ENCODE measurements at places on chromosomes 7 and 10.

DNA sequence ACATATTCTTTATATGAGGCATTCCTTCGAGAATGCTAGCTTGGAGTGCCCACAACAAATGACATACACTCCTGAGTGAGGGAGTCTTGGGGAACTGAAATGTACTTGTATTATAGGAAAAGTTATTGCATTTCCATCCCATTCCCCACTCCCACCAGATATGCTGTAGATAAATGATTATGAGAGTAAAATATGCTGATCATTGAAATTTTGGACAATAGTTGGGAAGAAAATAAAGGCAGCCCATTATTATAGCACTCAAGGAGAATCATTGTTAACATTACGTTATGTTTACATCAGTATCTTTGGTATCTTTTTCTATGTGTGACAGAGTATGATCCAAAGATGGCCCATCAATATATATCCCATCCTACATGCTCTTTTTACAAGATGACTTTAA is 194.4 kb downstream of the GATA3 start:
- no peak for DNase-seq

- no peak for DNase-seq
These were observed 22.8 kb downstream of the DNAJC1 start for GRCh38 chr10:21980691-21981090.

GRCh38 chr7:146185844-146186243 is 69.2 kb downstream of the CNTNAP2 start:
- DNase-seq: no peak

DNA sequence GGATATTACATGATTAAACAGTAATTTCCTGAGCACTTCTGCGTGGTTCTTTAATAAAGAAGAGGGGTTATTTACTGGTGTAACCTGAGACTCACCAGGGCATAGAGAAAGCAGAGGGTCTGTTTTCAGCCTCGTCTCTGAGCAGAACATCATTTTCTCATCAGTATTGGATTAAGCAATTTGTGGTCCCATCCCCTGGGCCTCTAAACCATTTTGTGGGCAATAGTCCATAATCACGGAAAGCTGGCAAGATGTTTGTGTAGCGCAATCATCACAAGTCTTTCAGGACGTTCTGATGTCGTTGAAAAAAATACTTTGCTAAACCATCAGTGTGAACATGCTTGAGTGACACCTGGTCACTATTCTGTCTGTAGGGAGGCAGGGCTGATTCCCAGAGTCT is 37.1 kb upstream of the SEC61G start:
- no peak for DNase-seq

GRCh38 chr7:29300026-29300480 is 105.5 kb downstream of the CHN2 start:
- no peak for DNase-seq

DNA sequence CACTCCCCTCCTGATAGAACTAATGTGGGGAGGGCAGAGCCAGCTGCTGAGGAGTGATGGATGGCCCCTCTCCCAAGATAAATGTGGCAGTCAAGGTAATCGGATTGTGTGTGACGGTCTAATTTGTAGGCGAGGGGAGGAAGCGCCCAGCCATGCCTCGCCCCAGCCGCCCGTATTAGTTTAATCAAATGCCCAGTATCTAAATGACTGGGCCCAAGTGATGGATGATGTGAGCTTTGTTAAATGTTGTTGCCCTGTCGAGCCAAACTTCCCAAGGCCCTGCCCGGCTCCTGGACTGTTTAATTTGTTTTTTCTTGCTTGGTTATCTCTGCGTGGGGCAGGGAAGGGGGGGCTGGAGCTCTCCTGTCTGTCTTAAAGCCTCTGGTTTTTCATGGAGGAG is 88.4 kb upstream of the PPIF start:
- no peak for DNase-seq

GRCh38 chr10:80502621-80503583 is 34.8 kb upstream of the SH2D4B start:
- no peak for DNase-seq

DNA sequence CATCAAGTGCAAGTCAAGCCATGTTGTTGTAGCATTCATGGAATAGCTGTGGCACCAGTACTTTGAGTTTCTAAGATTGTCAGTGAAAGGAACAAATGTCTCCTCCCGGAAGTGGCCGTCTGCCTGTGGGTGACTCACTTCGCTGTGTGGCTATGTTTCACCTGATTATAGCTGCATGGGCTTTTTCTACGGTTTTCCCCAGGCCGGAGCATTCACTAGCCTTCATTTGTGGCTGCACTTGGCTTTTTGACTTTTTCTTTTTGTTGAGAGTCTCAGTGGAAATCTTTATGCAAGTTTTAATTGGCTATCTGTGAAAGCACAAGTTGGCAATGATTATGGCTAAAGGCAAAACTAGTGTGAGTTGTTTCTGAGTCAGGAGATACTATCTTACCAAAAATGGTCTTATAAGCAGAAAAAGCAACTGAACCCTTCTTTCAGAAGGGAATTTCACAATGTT is 35.0 kb downstream of the SRI start:
- no peak for DNase-seq

DNA sequence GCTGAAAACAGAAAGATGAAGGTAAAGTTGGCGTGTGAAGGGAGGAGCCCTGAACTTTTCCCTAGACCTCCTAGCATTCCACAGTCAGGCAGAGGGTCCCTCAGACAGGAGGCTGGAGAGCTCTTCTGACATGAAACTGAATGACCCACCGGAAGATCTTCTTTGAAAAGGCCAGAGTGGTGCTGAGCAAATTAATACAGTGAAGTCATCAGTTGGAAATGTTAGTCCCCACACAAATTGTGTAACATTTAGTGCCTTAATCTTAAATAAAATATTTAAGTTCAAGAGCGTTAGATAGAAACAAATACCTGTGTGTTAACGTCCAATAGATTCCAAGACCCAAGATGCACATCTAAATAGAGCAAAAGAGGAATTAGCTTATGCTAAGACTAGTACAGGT is 49.0 kb upstream of the WNT16 start:
- no peak for DNase-seq

- DNase-seq: no peak
These were observed 61.0 kb upstream of the RNF32 start for GRCh38 chr7:156579566-156579965.

DNA sequence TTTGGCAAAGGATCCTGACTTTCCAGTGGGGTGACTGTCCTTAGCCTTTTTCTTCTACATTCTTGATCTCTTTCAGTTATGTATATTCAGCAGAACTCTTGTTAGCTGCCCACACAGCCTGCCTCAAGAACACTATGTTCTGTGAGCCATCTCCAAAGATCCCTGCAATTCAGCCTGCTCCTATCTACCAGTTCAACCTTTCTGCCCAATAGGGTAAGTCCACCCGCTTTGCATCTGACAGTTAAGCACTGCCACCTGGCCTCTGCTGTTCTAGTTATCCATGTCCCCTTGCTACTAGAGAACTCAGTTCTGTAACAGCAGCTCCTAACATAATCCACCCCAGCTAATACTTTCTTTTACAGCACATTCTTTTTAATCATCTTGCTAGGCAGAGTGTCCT is 13.5 kb downstream of the OR9A2 start:
- DNase-seq: no peak

DNA sequence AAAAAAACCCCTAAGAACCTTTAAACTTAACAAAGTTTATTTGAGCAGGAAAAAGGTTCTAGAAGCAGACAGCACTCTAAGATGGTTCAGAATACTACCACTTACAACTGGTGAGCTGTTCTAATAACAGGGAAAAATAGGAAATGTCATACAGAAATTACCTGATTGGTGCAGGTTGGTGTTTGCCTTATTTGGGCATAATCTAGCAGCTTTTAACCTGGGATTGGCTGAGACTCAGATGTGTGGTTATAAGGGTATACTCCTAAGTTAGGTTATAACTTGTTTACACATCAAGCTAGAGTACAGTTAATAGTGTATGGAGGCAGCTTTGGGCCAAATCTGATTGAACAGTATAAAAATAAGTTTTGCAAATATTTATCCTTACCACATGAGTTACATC is 59.8 kb downstream of the MAPK8 start:
- DNase-seq: no peak

All from stimulated activated CD4-positive, alpha-beta T cell treated with anti-CD3 and anti-CD28 coated beads, TNF-alpha, amount 100 ng/mL, for 1 hour (primary cell).